ENCODE measurements at places on chromosomes 6 and 20.

GRCh38 chr6:88403486-88403885, 237.3 kb upstream of the CNR1 start:
- DNase-seq = no peak

DNA sequence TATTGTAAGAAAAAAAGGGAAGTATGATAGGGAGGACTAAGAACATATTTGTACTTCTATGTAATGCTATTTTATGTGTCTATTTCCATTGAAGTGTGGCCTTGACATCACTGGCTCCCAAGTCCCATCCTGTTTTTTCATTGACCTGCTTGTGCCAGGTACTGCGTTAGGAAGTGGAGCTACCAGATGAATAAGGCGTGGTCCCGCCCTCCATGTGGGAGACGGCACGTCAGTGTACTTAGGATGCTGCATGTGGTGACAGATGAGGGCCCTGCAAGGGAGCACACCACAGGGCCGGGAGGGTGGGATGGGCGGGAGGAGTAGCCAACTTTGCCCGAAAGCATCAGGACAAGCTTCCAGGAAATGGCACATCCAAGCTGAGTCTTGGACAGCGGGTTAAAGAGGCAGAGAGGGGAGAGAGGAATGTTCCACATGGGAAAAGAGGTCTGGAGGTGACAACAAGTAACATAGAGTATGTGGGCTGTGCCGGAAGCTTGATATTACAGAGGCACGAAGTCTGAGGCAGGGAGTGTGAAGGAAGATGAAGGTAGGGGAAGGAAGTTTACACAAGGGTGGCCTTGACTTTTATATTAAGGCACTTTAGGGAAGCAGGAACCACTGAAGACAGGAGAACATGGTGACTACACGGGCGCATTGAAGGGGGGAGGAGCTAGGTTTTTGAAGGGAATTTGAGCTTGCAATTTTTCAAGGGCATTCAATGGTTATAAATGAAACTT, 140.6 kb downstream of the MTHFD1L start:
- DNase-seq = no peak

GRCh38 chr6:89022798-89023197, 57.8 kb upstream of the PNRC1 start:
- DNase-seq = peak; percentile 82

DNA sequence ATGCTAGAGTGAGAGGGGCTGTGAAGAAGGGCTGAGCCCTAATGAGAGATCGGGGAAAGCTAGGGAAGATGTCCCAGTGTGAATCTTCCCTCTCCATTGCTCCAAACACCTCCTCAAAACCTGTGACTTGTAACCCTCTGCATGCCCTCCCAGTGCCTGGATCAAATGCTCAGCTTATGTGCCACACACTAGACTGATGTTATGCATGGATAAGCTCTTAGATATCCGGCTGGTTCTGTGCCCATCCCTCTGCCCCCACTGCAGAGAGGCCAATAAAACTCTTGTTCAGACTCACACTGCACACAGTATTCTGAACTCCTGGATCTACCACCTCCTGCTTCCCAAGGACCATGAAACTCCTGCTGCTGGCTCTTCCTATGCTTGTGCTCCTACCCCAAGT, at the start of gene DEFB118:
Gene DEFB118 (plus strand): TSS at position 301 of the 400 bp plus-strand sequence. CDS start 50 bp downstream, at position 351.
- no peak for DNase-seq

- no peak for DNase-seq
Measured at GRCh38 chr20:11389186-11389585, 528.5 kb upstream of the BTBD3 start.

DNA sequence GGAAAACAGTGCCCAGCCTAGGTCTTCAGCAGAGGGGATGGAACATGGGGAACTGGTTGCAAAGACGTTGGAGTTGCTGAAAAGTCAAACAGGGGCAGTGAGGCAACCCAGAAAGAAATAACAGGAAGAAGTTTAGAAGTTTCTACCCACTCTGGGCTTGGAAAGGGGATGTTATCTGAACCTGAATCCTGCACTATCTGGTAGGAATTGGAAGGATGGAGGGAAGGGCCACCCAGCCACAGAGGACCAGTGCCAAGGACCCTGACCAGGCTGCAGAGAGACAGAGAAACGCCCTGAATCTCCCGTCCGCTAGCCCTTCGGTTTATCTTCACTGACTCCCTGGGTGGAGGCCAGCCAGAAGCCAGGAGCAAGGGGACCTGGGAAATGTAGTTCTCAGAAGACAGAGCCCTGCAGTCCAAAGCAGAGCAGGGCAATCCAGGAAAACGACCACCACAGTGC, 217.3 kb upstream of the RREB1 start:
- no peak for DNase-seq

- no peak for DNase-seq
Measured at GRCh38 chr6:44298864-44299263, 14.3 kb downstream of the AARS2 start.

GRCh38 chr6:96116674-96117073, 100.9 kb downstream of the FUT9 start:
- no peak for DNase-seq

DNA sequence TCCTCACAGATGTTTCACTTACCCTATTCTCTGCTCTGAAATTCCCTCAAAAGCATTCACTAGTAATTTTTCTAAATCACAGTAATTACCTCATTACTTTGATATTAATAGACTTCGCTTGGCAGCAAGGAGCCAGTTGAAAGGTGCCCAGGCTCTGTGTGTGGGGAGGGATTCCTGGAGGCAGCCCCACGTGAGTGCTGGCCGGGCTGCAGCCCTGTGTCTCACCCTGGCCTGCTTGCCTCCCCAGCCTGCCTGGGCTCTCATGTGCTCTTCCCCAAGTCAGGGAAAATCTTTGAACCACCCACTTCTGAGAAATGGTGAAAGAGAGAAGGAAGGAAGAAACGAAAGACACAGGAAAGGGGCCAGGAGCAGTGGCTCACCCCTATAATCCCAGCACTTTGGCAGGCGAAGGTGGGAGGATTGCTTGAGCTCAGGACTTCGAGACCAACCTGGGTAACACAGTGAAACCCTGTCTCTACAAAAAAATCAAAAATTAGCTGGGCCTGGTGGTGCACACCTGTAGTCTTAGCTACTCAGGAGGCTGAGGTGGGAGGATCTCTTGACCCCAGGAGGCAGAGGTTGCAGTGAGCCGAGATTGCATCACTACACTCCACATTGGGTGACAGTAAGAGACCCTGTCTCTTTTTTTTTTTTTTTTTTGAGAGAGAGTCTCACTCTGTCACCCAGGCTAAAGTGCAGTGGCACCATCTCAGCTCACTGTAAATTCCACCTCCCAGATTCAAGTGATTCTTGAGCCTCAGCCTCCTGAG, 20.0 kb upstream of the SNTA1 start:
- DNase-seq = no peak

DNA sequence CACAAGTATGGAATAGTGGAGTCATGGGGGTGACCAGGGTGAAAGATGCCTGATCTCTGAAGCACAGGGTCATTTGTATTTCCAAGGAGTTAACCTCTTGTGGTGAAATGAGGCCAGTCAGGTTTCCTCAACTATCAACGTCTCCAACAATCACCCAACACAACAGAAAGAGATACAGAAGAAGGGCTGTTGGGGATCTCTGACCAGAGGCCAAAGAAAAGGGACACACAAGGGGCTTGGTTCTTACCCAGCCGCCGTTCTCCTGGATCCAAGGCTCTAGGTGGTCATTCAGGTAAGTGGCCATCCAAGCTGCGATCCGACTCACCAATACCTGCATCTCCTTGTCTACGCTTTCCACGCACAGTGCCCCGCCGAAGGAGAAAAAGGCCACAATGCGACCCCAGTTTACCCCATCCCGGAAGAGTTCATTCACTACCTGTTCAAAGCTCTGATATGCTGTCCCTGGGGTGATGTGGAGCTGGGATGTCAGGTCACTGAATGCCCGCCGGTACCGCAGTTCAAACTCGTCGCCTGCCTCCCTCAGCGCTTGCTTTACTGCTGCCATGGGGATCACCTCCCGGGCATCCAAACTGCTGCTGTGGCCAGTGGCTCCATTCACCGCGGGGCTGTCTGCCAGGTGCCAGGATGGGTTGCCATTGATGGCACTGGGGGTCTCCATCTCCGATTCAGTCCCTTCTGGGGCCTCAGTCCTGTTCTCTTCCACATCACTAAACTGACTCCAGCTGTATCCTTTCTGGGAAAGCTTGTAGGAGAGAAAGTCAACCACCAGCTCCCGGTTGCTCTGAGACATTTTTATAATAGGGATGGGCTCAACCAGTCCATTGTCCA, 1.0 kb downstream of the BCL2L1 start:
- no peak for DNase-seq

- no peak for DNase-seq
Measured at GRCh38 chr6:164827537-164827936, 481.9 kb downstream of the C6orf118 start.

GRCh38 chr6:40353197-40353966, 233.8 kb downstream of the LRFN2 start:
- peak; percentile 32 for DNase-seq

DNA sequence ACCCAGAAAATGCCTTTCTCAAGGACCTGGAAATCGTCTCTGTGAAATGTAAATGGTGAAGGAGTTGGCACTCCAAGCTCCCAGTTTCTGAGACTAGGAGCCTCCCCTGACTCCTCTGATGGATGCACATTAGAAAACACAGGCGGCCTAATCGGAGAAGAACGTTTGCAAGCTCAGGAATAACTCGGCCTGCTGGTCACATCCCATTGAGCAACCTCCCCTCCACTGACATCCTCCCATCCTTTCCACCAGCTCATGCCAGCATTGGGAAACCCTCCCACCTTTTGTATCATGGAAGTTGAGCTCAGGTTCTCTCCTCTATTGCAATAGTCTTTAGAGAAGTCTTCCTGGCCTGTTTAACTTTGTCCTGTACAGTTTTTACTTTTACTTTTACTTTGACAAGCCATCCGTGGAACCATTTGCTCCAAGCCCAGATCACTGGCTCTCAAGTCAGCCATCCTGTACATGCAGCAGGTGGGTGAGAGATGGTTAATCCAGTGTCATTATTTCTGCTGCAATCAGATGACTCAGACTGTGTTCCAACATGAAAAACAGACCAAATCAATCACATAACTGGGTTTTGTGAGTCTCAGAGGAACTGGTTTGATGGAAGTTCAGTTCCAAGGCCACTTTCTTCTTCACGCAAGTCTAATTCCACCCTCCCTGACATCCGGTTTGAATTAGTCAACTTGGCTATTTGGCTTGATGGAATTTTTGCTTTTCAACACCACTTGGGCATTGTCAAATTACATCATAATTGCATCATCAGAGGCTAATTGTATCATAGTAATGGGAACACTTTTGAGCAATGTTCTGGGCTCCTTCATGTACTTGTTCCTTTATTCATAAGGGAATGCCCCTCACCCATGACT, 619.4 kb upstream of the CDH4 start:
- peak; percentile 49 for DNase-seq

GRCh38 chr6:167779129-167779992, 47.4 kb upstream of the AFDN start:
- DNase-seq = no peak

GRCh38 chr6:39518221-39518620, 195.7 kb upstream of the KCNK16 start:
- DNase-seq = peak; percentile 37

DNA sequence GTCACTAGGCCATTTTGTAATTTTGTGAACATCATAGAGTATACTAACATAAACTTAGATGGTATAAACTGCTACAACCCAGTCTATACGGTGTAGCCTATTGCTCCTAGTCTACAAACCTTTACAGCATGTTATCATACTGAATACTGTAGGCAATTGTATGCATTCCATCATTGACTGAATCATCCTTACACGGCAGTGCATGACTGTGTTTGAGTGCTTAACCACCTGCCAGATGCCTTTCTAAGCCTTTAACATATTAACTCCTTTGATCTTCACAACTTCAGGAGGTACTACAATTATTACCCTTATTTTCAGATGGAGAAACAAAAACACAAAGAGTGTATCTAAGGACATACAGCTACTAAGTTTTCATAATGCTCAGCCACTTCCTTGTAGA, 14.0 kb downstream of the DPPA5 start:
- DNase-seq = peak; percentile 14

- peak; percentile 79 for DNase-seq
Measured at GRCh38 chr20:41632896-41633295, 14.7 kb upstream of the CHD6 start.

DNA sequence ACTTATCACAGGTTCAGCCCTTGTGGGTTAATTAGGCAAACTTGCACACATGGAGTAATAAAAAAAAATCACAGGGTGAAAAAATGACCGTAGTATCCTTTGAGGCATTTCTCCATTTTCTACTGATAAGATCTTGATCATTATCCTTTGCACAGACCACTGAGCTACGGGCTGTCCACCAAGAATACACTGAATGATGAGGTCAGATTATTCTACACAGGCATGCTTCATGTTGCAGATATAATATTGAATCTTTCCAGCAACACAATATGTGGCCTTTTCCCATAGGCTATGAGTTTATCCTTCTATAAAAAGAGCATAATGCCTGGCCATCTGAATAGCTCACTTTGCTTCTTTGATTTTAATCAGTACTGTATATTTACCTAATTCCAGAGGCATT, 168.9 kb downstream of the FRK start:
- no peak for DNase-seq

DNA sequence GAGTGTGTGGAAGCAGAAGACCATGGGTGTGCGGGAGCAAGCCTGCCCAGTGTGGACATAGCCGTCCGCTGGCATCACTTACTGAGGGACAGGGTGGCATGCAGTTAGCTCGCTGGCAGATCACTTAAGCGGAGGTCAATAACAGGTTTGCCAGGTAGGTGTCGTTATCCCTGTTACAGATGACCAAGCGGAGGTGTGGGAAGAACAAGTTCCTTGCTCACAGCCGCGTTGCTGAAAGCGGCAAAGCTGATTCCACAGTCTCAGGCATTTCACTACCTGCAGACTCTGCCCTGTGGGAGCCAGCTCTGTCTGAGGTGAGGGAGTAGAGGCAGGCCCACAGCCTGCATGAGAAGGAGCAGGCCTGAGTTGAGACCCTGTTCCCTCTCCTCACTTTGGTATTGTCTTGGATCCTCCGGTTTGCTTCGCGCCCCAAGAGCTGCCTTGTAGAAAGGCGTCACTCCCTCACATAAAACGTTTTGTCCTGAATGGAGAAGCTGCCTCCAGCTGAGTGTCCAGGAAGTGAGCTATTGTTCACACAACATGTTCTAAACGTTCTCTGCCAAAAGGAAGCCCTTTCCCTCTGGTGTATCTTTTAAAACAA, 96.9 kb downstream of the TCP11 start:
- no peak for DNase-seq

- no peak for DNase-seq
Measured at GRCh38 chr20:25005220-25005619, 12.7 kb upstream of the APMAP start.

GRCh38 chr6:130027948-130028347, 9.6 kb downstream of the L3MBTL3 start:
- no peak for DNase-seq

DNA sequence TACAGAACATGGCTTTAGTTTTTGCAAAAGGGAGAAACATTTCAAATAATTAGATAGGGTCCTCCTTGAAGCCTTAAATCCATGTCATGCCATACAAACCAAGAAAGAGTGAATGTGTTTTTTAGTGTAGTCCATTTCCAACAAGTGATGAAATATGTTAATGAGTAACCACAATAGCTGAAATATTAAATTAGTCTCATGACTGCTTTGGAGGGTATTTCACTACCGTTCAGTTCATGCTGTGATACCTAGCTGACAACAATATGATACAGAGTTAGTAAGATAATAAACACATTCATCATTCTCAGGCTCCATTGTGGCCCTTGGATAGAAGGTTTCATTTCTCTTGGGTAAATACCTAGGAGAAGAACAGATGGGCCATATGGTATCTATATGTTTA, 5.8 kb upstream of the ID4 start:
- DNase-seq = no peak

Data from fibroblast of skin of abdomen (primary cell).